ENCODE measurements at places on chromosomes 6 and 20.

DNA sequence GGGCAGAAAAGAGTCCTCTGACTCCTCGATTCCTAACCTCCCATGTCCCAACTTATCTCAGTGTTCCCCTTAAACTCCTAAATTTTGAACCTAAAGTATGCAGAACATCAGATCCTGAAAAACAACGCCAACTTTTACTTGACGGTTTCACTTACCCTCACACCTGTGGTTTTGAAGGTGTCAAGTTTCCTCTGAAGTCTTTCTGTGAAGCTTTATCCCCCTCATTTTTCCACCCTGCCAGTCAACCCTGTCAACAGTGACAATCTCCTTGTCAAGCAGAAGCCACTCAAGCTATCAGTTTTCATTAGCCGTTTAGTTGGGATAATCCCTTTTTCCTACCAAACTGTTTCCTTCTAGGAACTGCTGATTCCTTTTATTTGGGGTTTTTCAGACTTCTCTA lies 245.4 kb upstream of the PREP start:
- no peak for DNase-seq

DNA sequence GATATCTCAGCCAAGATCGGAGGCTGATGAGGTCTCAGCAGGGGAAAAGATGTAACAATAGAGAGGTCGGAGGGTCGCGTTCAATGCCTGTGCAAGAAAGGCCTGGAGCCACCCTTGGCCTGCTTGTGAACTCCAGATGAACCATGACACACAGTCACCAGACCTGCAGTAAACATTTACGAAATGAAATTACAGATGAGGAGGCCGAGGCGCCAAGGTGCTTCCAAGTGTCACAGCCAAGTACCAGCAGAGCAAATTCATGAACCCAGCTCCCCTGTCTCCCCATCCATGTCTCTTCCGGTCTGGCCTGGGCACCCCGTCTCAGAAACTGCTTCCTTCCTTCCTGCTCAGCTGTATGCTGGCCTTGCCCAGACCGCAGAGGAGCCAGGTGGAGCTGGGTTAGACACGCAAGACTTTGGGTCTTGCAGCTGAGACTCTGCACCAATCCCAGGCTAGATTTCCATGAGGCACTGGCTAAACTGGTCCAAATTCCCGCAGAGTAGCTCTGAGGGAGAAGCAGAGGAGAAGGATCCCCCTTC lies 48.1 kb downstream of the CHMP4B start:
- peak; percentile 33 for DNase-seq

GRCh38 chr6:6678185-6678671 lies 89.7 kb downstream of the LY86 start:
- no peak for DNase-seq

- no peak for DNase-seq
These were observed 7.4 kb upstream of the ACAT2 start for GRCh38 chr6:159754401-159754800.

GRCh38 chr6:142222022-142222421 lies 75.0 kb downstream of the VTA1 start:
- no peak for DNase-seq

GRCh38 chr6:1619673-1620503 lies 10.2 kb downstream of the FOXC1 start:
- peak; percentile 43 for DNase-seq

DNA sequence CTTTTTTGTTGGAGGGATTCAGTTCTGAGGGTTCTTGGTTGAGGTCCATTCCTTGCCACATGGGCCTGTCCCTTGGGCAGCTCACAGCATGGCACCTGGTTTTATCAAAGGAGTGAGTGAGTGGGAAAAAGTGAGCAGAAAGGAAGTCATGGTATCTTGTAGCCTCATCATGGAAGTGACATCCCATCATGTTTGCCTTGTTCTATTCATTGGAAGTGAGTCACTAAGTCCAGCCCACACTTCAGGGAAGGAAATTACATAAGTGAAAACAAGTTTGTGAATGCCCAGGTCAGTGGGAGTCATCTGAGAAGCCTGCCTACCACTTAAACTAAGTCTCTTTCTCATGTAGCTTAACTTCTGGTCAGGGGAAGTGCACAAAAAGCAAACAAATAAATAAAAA lies 32.8 kb upstream of the ZNFX1 start:
- no peak for DNase-seq
